ENCODE measurements at places on chromosomes 5 and 9. TPM values are rescaled to one million over a fixed set of nuclear protein-coding genes. Genes with fewer than 3 reads are reported as not detected.

The CHSY3 gene
- 6.0 TPM for total RNA-seq

The PWWP2A gene
- total RNA-seq = 48.8 TPM

The COL15A1 gene
- 23.2 TPM for total RNA-seq

The MAMDC4 gene
- 6.0 TPM for total RNA-seq

The SLC28A3 gene
- 0.09 TPM for total RNA-seq

The CTXN3 gene
- total RNA-seq = 2.8 TPM

The GABRA6 gene
- 4.4 TPM for total RNA-seq

The SLC1A3 gene
- total RNA-seq = 562 TPM

The LRRC19 gene
- total RNA-seq = not detected

The IRGM gene
- 0.45 TPM for total RNA-seq

The PIP5KL1 gene
- 3.5 TPM for total RNA-seq

The HRH2 gene
- total RNA-seq = 4.0 TPM

The NTNG2 gene
- total RNA-seq = 25.0 TPM

The PRSS3 gene
- total RNA-seq = 5.2 TPM

The IRF1 gene
- total RNA-seq = 2.4 TPM

The ADAMTS12 gene
- total RNA-seq = 7.6 TPM

The SLC25A2 gene
- total RNA-seq = 0.36 TPM

The CDKN2A gene
- total RNA-seq = not detected

The CARD9 gene
- 1.9 TPM for total RNA-seq

The FAM153A gene
- 10.1 TPM for total RNA-seq

The IFNB1 gene
- total RNA-seq = not detected

The SMIM33 gene
- total RNA-seq = not detected

The NRG2 gene
- 5.1 TPM for total RNA-seq

The OBP2B gene
- total RNA-seq = not detected

The ABLIM3 gene
- total RNA-seq = 43.3 TPM

The C5orf58 gene
- not detected for total RNA-seq

The FBXW11 gene
- 91.2 TPM for total RNA-seq

The ARSI gene
- 1.4 TPM for total RNA-seq

The GALT gene
- 59.7 TPM for total RNA-seq

The FOXD4L3 gene
- not detected for total RNA-seq

The PCDHA1 gene
- total RNA-seq = 7.5 TPM

The IL9 gene
- total RNA-seq = not detected

The SPATA31D4 gene
- not detected for total RNA-seq

The F2R gene
- 28.3 TPM for total RNA-seq

The GMCL2 gene
- not detected for total RNA-seq

The FCN2 gene
- total RNA-seq = not detected

The ALDH1A1 gene
- total RNA-seq = 2.5 TPM

The CDKN2B gene
- 0.09 TPM for total RNA-seq

The CDH9 gene
- total RNA-seq = 16.0 TPM

The HNRNPK gene
- total RNA-seq = 553 TPM
